ENCODE measurements at places on chromosomes 1 and 21. TPM values are rescaled to one million over a fixed set of nuclear protein-coding genes. Genes with fewer than 3 reads are reported as not detected.
A peak's percentile ranks its signal among the peaks of the same experiment; 100 is the strongest.

Gene LCE2C
- not detected for total RNA-seq

Gene OR2L2
- total RNA-seq = 0.35 TPM

Gene CASZ1
- 55.1 TPM for total RNA-seq

Gene PDZK1IP1
- 0.94 TPM for total RNA-seq

Gene LACTBL1
- not detected for total RNA-seq

DNA sequence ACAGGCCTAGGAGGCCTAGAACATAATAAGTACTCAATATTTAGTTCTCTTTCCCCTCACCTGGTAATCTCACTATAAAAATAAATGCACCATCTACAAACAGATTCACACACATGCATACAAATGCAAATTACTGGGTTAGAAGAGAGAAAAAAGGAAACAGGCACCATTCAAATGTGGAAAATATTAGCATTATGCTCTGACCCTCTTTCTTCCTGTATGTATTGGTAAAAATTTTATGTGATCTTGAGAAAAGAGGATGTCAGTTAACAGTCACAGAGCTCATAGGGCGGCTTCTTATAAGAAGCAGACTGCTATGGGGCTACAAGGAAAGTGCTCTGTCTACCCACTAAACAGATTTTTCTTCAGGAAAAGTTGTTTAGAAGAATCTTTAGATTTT, 565.4 kb downstream of the LMO4 start:
- no peaks in the 10 kb centered on the region for H3K36me3 ChIP-seq
- H3K4me1 ChIP-seq = no peaks in the 10 kb centered on the region
- H3K4me3 ChIP-seq = no peak overlapping the region
- H3K27ac ChIP-seq = no peak overlapping the region
- no peak for DNase-seq

GRCh38 chr1:198151688-198152087, 5.1 kb upstream of the NEK7 start:
- no peak for DNase-seq
- H3K4me3 ChIP-seq = no peak overlapping the region
- H3K27ac ChIP-seq = no peak overlapping the region
- no peaks in the 10 kb centered on the region for H3K27me3 ChIP-seq
- no peaks in the 10 kb centered on the region for H3K36me3 ChIP-seq

GRCh38 chr1:229229137-229229720, 41.7 kb upstream of the RAB4A start:
- H3K27me3 ChIP-seq = peaks cover 6% of the 10 kb centered on the region
- H3K36me3 ChIP-seq = no peaks in the 10 kb centered on the region
- no peak overlapping the region for H3K4me3 ChIP-seq
- H3K4me1 ChIP-seq = peaks cover 4% of the 10 kb centered on the region
- no peak for DNase-seq
- H3K27ac ChIP-seq = no peak overlapping the region

GRCh38 chr1:11772458-11772857, 10.5 kb downstream of the C1orf167 start:
- H3K4me3 ChIP-seq = no peak overlapping the region
- H3K36me3 ChIP-seq = no peaks in the 10 kb centered on the region
- no peaks in the 10 kb centered on the region for H3K4me1 ChIP-seq
- H3K27ac ChIP-seq = no peak overlapping the region

DNA sequence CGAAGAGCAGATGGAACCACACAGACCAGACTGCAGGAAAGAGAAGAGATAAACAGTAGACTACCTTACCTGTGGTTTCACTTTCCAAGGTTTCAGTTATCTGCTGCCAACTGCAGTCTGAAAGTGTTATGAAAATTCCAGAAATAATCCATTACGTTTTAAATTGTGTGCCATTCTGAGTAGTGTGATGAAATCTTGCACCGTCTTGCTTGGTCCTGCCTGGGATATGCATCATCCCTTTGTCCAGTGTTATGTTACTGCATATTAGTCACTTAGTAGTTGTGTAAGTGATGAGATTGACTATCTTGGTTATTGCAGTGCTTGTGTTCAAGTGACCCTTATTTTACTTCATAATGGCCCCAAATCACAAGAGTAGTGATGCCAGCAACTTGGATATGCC, 33.9 kb downstream of the DNAJC6 start:
- no peaks in the 10 kb centered on the region for H3K27me3 ChIP-seq
- H3K36me3 ChIP-seq = no peaks in the 10 kb centered on the region
- no peaks in the 10 kb centered on the region for H3K4me1 ChIP-seq
- no peak overlapping the region for H3K27ac ChIP-seq

DNA sequence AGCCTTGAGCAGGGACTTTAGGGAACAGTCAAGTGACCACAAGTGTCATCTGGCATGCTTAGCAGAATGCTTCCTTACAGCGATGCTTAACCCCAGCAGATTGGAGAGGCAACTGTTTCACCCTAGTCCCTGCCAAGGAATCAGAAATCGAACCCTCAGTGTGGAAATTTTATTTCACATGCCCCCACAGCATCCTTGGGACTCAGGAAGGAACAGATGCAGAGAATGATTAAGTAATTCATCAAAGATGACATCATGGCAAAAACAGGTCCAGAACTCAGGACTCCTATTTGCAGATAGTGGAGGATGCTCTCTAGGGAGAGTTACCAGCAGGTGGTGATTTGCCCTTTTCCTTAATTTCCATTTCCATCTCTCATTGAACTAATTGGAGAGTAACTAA, 333.0 kb upstream of the KAZN start:
- H3K27ac ChIP-seq = no peak overlapping the region
- DNase-seq = no peak
- H3K4me3 ChIP-seq = no peak overlapping the region
- no peaks in the 10 kb centered on the region for H3K4me1 ChIP-seq
- H3K27me3 ChIP-seq = no peaks in the 10 kb centered on the region

GRCh38 chr1:20126041-20126805, 6.9 kb upstream of the PLA2G2D start:
- H3K4me3 ChIP-seq = no peak overlapping the region
- H3K27me3 ChIP-seq = no peaks in the 10 kb centered on the region
- no peaks in the 10 kb centered on the region for H3K4me1 ChIP-seq
- H3K27ac ChIP-seq = no peak overlapping the region
- DNase-seq = no peak
- no peaks in the 10 kb centered on the region for H3K36me3 ChIP-seq

DNA sequence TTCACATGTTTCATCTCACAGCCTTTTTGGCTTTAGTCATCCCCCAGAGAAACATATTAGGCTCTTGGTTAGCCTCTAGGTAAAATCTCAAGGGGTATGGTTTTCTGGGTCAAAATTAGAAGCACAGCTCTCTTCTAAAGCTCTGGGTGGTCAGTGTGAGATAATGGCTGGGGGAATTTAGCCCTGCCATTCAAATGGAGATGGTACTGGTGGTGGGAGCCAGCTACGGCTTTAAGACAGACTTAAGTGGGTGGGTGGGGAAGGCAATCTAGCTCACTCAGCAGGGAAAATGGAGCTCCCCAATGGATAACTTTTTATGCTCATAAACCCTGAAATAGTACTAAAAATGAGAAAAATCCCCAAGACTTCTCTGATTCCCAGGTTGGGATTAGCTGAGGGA, 5.7 kb downstream of the TEX38 start:
- no peak overlapping the region for H3K4me3 ChIP-seq
- DNase-seq = no peak
- peaks cover 51% of the 10 kb centered on the region for H3K36me3 ChIP-seq

GRCh38 chr21:39454949-39455668, 3.3 kb downstream of the SH3BGR start:
- no peaks in the 10 kb centered on the region for H3K27me3 ChIP-seq
- DNase-seq = no peak
- no peaks in the 10 kb centered on the region for H3K4me1 ChIP-seq
- H3K36me3 ChIP-seq = no peaks in the 10 kb centered on the region
- H3K4me3 ChIP-seq = no peak overlapping the region
- H3K27ac ChIP-seq = no peak overlapping the region

DNA sequence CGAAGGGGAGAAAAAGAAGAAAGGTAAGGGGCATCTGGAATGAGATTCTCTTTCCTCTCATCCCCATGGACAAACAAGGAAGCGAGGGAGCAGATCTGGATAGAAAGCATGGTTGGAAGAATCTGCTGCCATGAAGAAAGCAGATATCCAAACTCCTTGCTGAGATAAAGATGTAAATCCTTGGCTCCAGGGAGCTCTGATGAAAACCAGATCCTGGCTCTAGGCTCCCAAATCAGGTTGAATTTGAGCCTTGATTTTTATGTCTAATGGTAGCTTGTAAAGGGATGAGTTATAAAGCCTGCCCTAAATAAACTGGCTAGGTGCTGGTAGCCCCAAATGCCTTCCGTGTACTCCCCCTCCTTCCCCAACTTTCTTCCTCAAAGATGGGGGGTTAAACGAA, 64.1 kb upstream of the LAX1 start:
- peaks cover 8% of the 10 kb centered on the region for H3K4me1 ChIP-seq
- DNase-seq = no peak
- H3K27ac ChIP-seq = peak overlapping the region; percentile 25
- H3K27me3 ChIP-seq = no peaks in the 10 kb centered on the region
- H3K4me3 ChIP-seq = no peak overlapping the region

DNA sequence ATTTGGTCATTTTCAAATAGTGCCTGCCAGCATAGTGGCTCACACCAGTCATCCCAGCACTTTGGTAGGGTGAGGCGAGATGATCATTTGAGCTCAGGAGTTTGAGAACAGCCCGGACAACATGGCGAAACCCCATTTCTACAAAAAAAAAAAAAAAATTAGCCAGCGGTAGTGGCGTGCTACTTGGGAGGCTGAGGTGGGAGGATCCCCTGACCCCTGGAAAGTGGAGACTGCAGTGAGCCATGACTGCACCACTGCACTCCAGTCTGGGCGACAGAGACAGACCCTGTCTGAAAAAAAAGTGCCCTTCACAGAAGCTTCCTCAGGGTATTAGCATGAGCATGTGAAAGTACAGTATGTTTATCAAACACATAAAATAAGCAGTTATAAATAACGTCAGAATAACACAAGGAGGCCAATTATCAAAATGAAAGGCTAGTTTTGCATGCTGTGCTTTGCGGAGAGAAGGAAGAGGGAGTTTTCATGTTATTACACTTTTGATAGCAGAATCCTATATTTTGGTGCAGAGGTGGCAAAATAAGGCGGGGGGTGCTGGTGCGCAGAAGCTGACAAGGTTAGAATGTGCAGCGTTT, 781 bp upstream of the METTL13 start:
- H3K27ac ChIP-seq = peak overlapping the region; percentile 88
- peaks cover 46% of the 10 kb centered on the region for H3K4me1 ChIP-seq
- DNase-seq = no peak

DNA sequence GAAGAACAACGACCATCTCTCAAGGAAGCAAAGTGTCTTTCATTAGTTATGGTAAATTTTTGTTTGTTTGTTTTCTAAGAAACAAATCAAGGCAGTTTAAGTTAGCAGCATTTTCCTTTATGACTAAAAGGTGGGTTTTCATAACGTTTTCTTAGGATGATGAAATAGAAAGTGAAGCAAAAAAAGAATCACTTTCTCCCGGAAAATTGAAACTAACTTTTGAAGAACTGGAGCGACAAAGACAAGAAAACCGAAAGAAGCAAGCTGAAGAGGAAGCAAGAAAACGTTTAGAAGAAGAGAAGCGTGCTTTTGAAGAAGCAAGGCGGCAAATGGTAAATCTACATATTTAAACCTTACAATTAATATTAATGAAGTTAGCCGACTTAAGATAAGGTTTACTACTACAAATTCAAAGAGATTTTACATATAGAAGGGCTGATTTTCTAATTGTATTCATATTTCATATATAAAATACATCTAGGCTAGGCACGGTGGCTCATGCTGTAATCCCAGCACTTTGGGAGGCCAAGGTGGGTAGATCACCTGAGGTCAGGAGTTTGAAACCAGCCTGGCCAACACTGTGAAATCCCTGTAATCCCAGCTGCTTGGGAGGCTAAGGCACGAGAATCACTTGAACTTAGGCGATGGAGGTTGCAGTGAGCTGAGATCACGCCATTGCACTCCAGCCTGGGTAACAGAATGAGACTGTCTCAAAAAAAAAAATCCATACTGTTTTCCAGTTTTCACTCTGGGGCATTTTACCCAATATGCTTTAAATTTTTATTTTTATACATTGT, 38.3 kb downstream of the NEXN start:
- DNase-seq = no peak
- H3K27ac ChIP-seq = no peak overlapping the region
- no peaks in the 10 kb centered on the region for H3K36me3 ChIP-seq
- peak overlapping the region; percentile 80 for H3K4me3 ChIP-seq
- no peaks in the 10 kb centered on the region for H3K27me3 ChIP-seq

- no peaks in the 10 kb centered on the region for H3K36me3 ChIP-seq
- DNase-seq = no peak
- no peaks in the 10 kb centered on the region for H3K4me1 ChIP-seq
- H3K27ac ChIP-seq = no peak overlapping the region
- no peaks in the 10 kb centered on the region for H3K27me3 ChIP-seq
Measured at GRCh38 chr1:22808186-22808675, 97.6 kb downstream of the EPHB2 start.

DNA sequence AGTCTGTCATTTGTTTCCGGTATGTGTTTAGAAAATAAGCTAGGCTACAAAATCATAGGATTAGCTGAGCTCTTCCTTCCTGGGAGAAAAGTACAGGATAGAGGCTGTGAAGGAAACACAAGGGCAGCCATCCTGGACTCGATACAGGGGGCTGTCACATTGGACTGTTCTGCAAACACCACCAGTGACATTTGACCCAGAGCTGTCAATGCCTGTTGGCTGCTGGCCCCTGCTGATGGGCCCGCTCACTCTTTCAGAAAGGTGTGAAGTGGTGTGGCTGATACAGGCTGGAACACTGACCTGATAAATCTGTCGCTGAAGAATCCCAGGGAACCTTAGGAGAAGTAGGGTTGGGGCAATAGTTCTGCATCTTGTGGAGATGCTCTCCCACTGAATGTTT, 183.1 kb downstream of the RHOU start:
- H3K4me3 ChIP-seq = no peak overlapping the region
- H3K36me3 ChIP-seq = no peaks in the 10 kb centered on the region
- no peak overlapping the region for H3K27ac ChIP-seq
- DNase-seq = no peak

- no peak for DNase-seq
- no peaks in the 10 kb centered on the region for H3K36me3 ChIP-seq
- H3K4me1 ChIP-seq = no peaks in the 10 kb centered on the region
- H3K4me3 ChIP-seq = no peak overlapping the region
- H3K27me3 ChIP-seq = peaks cover 8% of the 10 kb centered on the region
Measured at GRCh38 chr1:108521990-108522393, 37.9 kb upstream of the EEIG2 start.

All from CD4-positive, CD25-positive, alpha-beta regulatory T cell (primary cell).